GOT3 (cell line): ENCODE measurements at places on chromosomes 2 and 18.

- no peak for DNase-seq
Measured at GRCh38 chr2:223943135-223943534, 2.0 kb downstream of the WDFY1 start.

- DNase-seq: no peak
Measured at GRCh38 chr2:216674376-216674775, 21.0 kb downstream of the IGFBP5 start.

DNA sequence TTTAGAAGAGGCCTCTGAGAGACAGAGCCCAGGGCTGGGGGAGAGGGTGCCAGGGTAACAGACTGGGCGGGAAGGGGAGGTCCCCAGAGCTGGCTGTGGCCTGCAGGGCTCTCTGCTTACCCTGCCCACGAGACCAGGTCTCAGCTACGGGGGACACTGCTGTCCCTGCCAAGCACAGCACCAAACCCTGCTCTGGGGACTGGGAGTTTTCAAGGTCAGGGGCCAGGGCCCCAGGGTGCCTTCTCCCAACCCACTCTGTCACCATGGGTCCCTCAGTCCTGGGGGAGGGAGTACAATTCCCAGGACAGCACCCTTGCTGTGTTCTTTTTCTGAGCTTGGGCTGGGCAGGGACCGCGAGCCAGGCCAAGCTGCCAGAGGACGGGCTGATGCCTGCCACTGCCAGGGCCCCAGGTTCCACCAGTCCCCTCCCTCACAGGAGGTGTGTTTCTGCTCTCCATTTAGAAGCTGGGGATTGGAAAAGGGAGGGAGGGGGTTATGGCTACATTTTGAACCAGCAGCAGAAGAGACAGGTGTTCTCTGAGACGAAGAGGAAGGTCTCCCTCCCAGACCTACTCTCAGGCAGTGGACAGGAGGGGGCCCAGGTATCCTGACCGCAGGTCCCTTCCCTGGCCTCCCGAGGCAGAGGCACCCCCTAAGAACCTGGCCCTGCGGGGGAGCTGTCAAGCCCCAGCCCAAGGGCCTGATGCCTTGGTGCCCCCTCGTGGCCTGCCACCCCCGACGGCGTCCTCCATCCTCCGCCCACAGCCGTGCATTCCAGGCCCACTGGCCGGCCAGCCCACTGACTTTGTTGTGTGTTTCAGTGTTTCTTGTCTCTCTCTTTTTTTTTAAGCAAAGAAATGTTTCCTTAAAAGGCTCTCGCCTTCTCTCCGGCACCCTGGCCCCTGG, 80.4 kb downstream of the TNS1 start:
- DNase-seq: no peak

- DNase-seq: no peak
Measured at GRCh38 chr2:238652053-238652770, 195.7 kb upstream of the TWIST2 start.

- no peak for DNase-seq
Measured at GRCh38 chr2:134310107-134311079, 56.5 kb downstream of the MGAT5 start.

DNA sequence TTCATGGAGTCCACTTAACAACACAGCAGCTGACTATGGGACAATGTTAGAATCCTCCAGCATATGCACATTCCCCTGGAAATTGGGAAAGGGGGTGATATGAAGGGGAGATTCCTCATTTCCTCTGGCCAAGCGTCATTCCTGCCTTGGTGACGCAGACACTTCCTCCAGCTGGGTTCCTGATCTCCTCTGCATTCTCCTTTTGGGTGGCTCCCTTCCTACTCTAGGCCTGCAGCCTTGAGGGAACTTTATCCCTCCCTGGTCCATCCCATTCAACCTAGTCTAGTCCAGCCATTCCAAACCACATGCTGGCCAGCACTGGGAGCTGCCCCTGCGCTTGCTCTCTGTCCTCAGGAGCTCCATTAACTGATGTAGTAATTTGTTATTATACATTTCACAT, 216.8 kb downstream of the VAPA start:
- no peak for DNase-seq

DNA sequence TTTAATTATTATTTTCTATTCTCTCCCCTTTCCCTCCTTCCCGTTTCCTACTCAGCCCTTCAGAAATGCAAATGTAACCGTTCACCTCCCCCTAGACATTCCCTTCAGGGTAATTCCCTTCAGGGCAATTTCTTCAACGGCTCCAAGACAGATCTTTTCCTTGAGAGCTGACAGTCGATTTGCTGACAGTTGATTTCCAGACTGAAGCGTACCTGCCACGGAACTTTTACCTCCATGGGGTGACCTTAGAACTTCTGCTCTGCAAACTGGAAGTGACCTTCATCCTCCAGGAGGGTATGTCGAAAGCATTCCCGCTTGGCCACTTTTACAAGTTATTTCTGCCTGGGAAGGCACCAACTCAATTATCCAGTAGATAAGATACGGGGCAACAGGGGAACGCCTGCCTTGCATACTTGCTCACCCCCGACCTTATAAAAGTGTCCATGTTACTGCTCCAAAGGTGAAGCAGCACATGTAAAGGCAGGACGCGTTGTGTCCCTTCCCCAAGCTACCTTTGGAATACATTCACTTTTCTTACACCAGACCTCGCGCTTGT, 18.5 kb downstream of the B3GNT7 start:
- DNase-seq: no peak

DNA sequence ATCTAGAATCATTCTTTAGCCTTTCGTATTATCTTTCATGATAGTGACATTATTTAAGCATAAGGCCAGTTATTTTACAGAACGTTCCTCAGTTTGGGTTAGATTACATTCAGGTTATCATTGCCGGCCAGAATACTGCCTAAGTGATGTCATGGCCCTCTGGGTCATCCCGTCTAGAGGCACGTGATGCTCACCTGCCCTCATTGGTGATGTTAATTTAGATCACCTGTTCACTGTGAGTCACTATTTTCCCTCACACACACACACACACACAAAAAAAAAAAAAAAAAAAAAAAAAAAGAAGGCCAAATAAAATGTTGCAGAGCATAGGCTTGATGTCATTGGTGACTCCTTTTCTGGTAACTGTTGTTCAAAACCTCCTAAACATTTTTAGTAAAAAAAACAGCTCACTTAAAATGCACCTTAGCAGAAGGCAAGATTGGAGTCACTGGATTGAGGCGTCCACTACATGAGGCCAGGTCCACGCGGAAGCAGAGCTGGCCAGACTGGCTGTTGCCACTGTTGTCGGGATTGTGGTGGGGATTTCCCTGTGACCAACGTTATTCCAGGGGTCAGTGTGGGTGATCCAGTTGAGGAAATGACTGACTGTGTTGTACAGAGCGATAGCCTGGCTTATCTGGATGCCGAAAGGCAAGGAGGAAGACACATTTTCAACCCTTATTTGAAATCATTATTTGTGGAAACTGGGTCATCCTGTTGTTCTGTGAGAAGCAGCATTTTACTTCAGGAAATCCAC, 52.1 kb upstream of the CNGA3 start:
- DNase-seq: no peak

GRCh38 chr2:54559006-54559445, 102.9 kb downstream of the SPTBN1 start:
- no peak for DNase-seq

DNA sequence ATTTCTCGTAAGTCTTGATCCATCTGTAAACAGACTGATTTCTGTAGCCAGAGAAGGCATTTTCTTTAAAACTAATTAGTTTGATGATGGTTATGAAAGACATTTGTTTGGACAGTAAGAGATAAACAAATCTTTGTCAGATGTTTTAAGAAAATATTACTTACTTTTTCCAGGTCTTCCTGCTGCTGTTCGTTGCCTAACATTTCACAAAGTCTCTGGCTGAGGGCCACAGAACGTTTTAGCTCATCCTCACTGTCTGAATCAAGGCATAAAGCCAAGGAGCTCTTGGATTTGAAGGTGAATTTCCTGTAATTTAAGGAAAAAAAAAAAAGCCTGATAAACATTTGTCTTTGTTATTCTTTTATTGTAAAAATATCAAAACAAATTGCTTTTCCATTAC, 57.8 kb downstream of the VIL1 start:
- no peak for DNase-seq

GRCh38 chr2:239293775-239294430, 106.9 kb downstream of the HDAC4 start:
- no peak for DNase-seq

GRCh38 chr2:98486374-98486981, 41.8 kb downstream of the INPP4A start:
- DNase-seq: no peak

DNA sequence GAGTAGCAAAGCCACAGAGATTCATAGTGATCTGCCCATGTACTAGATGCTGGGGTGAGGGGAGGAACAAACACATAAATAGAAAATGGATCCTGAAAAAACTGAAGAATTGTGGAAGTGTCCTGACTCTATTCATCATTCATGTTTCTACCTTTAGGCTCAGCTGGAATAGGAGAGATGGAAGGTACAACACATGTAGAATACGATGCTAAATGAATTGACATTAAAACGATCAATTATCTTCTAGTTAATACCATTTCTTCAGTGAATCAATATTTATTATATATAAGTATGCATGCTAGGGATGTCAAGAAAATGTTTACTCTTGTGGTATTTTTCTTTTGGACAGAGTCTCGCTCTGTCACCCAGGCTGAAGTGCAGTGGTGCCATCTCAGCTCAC, 159.1 kb downstream of the IRS1 start:
- DNase-seq: no peak

DNA sequence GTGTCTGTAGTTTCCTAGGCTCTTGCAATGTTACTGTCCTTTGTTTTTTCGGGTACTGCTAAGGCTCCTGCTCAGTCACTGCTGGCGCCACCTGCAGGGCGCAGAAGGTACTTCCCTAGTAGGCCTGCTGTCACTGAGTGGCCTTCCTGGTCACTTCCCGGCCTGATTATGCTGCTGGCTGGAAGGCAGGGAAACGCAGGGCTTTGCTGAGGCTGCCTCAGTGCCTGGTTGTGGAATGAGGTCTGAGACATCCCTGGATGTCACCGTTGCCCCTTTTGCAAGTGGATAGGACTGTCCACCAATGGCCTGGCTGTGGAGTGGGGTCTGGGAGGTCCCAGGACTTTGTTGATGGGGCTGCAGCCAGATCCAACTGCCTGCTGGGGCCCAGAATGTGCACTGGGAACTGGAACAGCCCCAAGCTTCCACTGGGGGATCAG, 13.1 kb downstream of the DAW1 start:
- peak; percentile 8 for DNase-seq

GRCh38 chr18:463827-464541, 36.5 kb downstream of the COLEC12 start:
- DNase-seq: no peak

GRCh38 chr2:33620-34019, 12.7 kb downstream of the FAM110C start:
- DNase-seq: no peak

DNA sequence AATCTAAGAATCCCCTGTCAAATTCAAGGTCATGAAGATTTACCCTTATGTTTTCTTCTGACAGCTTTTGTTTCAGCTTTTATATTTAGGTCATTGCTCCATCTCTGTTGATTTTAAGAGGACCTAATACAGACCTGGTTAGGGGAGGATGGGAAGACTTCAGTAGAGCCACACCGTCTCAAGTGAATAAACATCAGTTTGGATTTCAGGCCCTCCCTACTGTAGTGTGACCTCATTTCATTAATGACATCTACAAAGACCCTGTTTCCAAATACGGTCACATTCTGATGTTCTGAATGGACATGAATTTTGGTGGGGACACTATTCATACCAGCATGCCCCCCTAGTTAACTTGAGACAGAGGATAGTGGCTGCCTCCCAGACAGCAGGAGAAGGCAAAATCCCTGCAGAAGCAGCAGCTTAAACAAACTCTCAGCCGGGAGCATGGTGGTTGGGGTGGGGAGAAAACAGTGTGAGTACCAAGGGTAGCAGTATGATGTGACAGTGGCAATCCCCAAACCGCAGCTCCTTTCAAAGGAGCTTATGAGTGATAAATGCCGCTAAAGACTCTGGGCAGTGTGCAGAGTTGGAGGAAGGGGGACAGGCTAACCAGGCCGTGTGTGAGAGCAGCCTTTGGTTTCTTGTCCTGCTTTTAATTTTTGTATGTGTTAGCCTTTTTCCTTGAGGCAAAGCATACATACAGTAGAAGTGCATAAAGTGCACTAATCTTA, 65.9 kb upstream of the TNP1 start:
- DNase-seq: no peak

DNA sequence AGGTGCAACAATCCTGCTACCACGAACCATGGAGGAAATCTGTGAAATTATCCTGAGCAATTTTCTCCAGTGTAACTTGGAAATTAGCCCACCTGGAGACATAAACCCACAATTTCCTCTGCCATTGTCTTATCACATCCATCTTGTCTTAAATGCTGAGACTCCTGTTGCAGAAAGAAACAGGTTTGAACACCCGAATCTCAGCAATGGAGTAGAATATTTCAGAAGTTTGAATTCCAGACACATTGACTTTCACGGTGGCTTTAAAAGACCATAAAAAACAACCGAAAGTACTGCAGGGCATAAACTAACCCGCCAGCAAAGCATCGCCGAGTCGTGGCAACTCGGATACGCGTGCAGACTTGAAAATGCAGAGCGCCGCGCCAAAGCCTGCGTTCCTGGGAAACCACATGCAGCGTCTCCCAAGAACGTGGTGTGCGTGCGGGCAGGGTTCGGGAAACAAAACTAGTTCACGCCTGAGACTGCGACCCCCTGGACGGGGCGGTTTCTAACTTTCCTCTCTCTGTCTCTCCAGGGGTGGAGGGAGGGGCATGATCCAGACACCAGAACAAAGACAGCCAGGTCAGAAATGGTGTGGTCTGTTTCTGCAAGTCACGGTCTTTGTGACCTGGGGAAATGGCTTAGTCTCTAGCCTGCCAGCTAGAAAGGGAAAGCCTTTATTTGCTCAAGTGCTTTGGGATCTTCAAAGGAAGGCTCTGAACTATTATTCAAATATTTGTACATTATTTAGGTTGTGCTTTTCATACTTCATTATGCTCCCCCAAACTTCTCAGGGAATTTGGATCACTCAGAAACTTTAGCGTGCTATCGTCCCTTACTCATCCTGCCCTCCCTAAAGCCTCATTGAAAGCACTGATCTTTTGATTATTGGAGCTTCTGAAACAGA, 26.9 kb upstream of the KCTD1 start:
- DNase-seq: no peak

GRCh38 chr2:218720048-218721041, 9.7 kb downstream of the TTLL4 start:
- no peak for DNase-seq

GRCh38 chr2:205590759-205591158, 91.5 kb upstream of the NRP2 start:
- no peak for DNase-seq

- DNase-seq: no peak
Measured at GRCh38 chr2:28035816-28036215, 145.3 kb downstream of the BABAM2 start.

DNA sequence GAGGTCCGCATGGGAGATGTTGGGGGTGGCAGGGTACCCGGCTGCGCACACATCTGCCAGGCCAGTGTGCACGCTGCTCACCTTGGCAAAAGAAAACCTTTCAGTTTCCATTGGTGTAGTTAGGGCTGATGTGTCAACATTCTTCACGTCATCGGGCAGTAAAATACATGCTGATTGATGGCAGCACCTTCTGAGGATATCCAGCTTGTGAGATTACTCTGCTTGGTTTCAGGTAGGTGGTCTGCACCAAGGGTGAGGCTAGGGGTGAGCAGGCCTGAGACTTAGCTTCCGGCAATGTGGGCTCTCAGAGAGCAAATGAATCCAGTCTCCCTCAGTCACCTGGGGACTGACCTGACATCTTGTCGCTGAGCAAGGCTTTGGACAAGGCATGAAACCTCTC, 19.3 kb upstream of the ACKR3 start:
- DNase-seq: no peak
